ENCODE measurements at places on chromosomes 5 and 9. TPM values are rescaled to one million over a fixed set of nuclear protein-coding genes. Genes with fewer than 3 reads are reported as not detected.

Gene CDKN2A
- 9.3 TPM for total RNA-seq

Gene WNT8A
- not detected for total RNA-seq

Gene TMC1
- total RNA-seq = 1.5 TPM

Gene ALDH1A1
- 287 TPM for total RNA-seq

Gene FASTKD3
- 9.6 TPM for total RNA-seq

Gene PTGER4
- total RNA-seq = 23.6 TPM

Gene UBE2QL1
- total RNA-seq = 0.15 TPM

Gene SHC3
- 2.0 TPM for total RNA-seq

Gene AK3
- 42.3 TPM for total RNA-seq

Gene SERF1A
- total RNA-seq = 6.7 TPM

Gene OGN
- total RNA-seq = not detected

Gene PCA3
- 0.32 TPM for total RNA-seq

Gene ZNF879
- 3.7 TPM for total RNA-seq

Gene GEMIN5
- total RNA-seq = 23.1 TPM

Gene ADGRD2
- total RNA-seq = not detected

Gene BTNL8
- not detected for total RNA-seq

Gene IRX4
- total RNA-seq = not detected

Gene SLIT3
- 0.02 TPM for total RNA-seq

Gene PAPPA
- 0.13 TPM for total RNA-seq

Gene ARL10
- total RNA-seq = 16.5 TPM

Gene SPINK7
- total RNA-seq = not detected

Gene PCDHGA3
- 1.2 TPM for total RNA-seq

Gene GARIN3
- not detected for total RNA-seq

Gene CYLC2
- total RNA-seq = not detected

Gene DOCK2
- 0.62 TPM for total RNA-seq

Gene ST6GALNAC6
- total RNA-seq = 43.0 TPM

Gene TLR4
- 38.6 TPM for total RNA-seq

Gene ADRB2
- 0.86 TPM for total RNA-seq

Gene PHF24
- total RNA-seq = not detected

Gene LCN12
- total RNA-seq = 0.35 TPM

Gene ATP6V1G1
- 82.0 TPM for total RNA-seq

Gene GAPT
- total RNA-seq = not detected

Gene ZNG1F
- total RNA-seq = 10.5 TPM

Gene RUSC2
- 46.2 TPM for total RNA-seq

Gene TLX3
- total RNA-seq = not detected

Gene GNA14
- 3.3 TPM for total RNA-seq

Gene CNTNAP3B
- 80.4 TPM for total RNA-seq

Gene AFAP1L1
- total RNA-seq = 73.2 TPM

Gene C9orf50
- not detected for total RNA-seq

Gene LCN10
- not detected for total RNA-seq

Gene OR1K1
- total RNA-seq = not detected

Gene SLCO4C1
- not detected for total RNA-seq

Gene ITK
- not detected for total RNA-seq

Gene SLC6A7
- total RNA-seq = not detected

Gene CDKN2AIPNL
- total RNA-seq = 35.1 TPM

Gene PSMB7
- total RNA-seq = 227 TPM

Gene SLC45A2
- total RNA-seq = not detected

Gene OTULIN
- 34.7 TPM for total RNA-seq

Gene GGTA1
- total RNA-seq = not detected

Gene FKBP15
- 24.6 TPM for total RNA-seq

Gene C9orf153
- 0.66 TPM for total RNA-seq

Gene SH3GL2
- total RNA-seq = not detected

Gene SHISAL2B
- total RNA-seq = not detected

Gene PCDHGB3
- 1.7 TPM for total RNA-seq

Gene SPINK6
- total RNA-seq = not detected

Gene EGFLAM
- total RNA-seq = 1.6 TPM

Gene MSMP
- 18.8 TPM for total RNA-seq

Gene CHMP5
- 54.5 TPM for total RNA-seq
